ENCODE measurements at places on chromosomes 3 and 15. TPM values are rescaled to one million over a fixed set of nuclear protein-coding genes. Genes with fewer than 3 reads are reported as not detected.
A peak's percentile ranks its signal among the peaks of the same experiment; 100 is the strongest.

The AEN gene
- 46.3 TPM for total RNA-seq

The NEK10 gene
- total RNA-seq, result 58.6 TPM

- no peak for DNase-seq
- H3K4me3 ChIP-seq, result no peak overlapping the region
- no peaks in the 10 kb centered on the region for H3K4me1 ChIP-seq
- peaks cover 98% of the 10 kb centered on the region for H3K27me3 ChIP-seq
These were observed 1.4 kb downstream of the FEZF2 start for GRCh38 chr3:62371720-62372591.

The CCDC33 gene
- total RNA-seq, result not detected

DNA sequence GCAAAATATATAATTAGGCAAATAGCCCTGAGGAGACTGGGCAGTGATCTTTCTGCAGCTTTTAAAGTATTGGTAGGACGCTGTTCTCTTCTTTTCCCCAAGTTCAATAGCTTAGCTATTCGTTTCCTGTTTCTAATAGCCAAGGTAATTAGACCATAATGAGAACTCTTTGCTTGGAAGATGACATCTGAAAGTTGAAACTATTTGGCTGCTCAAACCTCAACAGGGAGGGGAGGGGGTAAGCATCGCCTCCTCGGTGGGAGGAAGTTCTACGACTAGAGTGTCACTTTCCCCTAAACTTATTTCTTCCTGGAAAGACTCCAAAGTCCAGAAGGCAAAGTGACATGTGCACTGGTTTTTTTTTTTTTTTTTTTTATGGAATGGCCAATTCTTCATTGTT, 22.8 kb upstream of the ALDH1A3 start:
- H3K27me3 ChIP-seq, result no peaks in the 10 kb centered on the region
- H3K4me3 ChIP-seq, result no peak overlapping the region
- no peaks in the 10 kb centered on the region for H3K36me3 ChIP-seq

GRCh38 chr3:112464264-112464663, 35.0 kb downstream of the BTLA start:
- no peak overlapping the region for H3K27ac ChIP-seq
- H3K4me1 ChIP-seq, result no peaks in the 10 kb centered on the region
- H3K36me3 ChIP-seq, result no peaks in the 10 kb centered on the region
- no peak for DNase-seq
- no peak overlapping the region for H3K4me3 ChIP-seq

- peaks cover 1% of the 10 kb centered on the region for H3K27me3 ChIP-seq
- no peak overlapping the region for H3K4me3 ChIP-seq
- peak; percentile 35 for DNase-seq
- no peak overlapping the region for H3K27ac ChIP-seq
- no peaks in the 10 kb centered on the region for H3K4me1 ChIP-seq
- no peaks in the 10 kb centered on the region for H3K36me3 ChIP-seq
These were observed 54.5 kb upstream of the ARL14 start for GRCh38 chr3:160622263-160623045.

- H3K36me3 ChIP-seq, result no peaks in the 10 kb centered on the region
- H3K4me3 ChIP-seq, result no peak overlapping the region
- DNase-seq, result no peak
- no peak overlapping the region for H3K27ac ChIP-seq
- H3K4me1 ChIP-seq, result no peaks in the 10 kb centered on the region
These were observed 6.9 kb upstream of the TNFSF10 start for GRCh38 chr3:172530101-172530561.

DNA sequence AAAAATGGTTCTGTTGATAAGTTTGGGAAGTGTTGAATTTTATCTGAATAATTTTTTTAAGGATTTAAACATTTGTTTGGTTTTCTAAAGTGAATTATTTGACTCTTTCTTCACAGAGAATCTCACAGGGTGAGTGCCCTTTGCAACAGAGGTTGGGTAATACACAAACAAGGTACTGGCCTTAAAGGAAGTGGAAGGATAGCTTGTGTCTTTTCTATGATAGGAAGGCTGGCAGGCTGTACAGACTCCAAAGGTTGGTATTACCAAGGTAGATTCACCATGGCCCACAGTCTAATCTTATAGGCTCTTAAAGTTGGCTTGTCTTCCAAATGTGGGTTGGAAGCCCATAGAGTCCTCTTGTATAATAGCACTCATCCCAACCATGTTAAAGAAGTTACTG, 311.5 kb downstream of the SV2B start:
- H3K36me3 ChIP-seq, result no peaks in the 10 kb centered on the region
- no peak overlapping the region for H3K27ac ChIP-seq
- no peak overlapping the region for H3K4me3 ChIP-seq

DNA sequence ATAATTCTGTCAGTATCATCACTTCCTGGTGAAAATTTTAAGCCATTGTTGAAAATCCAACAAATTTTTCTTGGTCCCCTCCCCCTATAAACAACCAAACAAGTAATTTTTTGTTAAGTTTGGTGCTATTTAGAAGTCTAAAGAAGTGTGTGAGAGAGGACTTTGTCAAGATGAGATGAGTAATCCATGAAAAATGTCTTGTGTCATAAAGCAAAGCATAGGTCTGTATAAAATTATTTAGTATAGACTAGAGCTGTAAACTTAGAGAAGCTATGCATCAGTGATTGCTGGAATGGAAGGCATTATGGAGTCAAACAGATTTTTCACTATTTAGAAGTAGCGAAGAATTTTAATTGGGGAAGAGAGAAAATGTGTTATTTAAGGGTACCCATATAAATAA, 31.4 kb downstream of the MAPK6 start:
- DNase-seq, result peak; percentile 18
- H3K27ac ChIP-seq, result no peak overlapping the region
- H3K4me1 ChIP-seq, result peaks cover 10% of the 10 kb centered on the region
- peaks cover 28% of the 10 kb centered on the region for H3K36me3 ChIP-seq

The IL12A gene
- total RNA-seq, result 4.7 TPM

DNA sequence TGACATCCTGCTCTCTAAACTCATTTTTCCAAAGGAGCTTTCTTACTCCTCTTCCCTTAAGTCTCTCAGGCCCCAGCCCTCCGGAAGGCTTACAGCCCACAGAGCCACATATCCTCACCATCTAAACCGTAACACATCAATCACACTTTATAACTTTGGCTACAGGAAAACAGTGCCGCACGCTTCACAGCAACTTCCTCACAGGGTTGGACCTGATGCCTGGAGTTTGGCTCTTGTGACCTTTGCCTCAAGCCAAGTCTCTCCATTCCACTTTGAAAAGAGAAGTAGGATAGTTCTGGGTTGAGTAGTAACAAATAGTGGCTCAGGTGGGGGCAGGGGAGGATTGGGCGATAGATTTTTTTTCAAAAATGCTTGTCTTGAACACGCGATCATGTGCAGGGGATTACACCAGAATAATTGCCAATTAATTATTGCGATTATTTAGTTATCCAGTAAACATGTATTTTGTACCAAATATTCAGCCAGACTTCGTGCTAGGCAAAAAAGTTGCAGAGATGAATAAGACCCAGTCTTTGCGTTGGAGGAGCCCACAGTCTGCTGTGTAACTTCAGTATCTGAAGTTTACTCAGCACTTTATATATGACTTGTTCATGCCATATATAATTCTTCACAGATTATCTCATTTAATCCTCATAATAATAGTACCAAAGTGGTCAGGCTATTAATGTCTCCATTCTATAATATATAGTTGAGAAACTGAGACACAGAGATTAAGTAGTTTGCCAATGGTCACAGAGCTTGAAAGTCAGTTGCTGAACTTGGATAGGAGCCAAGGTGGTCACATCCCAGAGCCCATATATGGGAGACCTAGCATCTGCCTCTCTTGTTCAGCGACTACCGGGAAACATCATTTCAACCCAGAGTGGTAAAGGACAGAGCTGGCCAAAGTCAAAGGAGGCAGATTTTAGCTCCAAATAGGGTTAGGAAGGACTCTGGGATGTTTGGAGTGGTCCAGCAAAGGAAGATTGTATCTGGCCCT, 2.4 kb upstream of the ETV5 start:
- H3K27ac ChIP-seq, result no peak overlapping the region
- H3K4me3 ChIP-seq, result no peak overlapping the region
- H3K36me3 ChIP-seq, result no peaks in the 10 kb centered on the region
- peaks cover 15% of the 10 kb centered on the region for H3K27me3 ChIP-seq
- DNase-seq, result peak; percentile 74

The FEZF2 gene
- total RNA-seq, result not detected

GRCh38 chr15:43777267-43777914, 625 bp upstream of the ELL3 start:
- H3K27ac ChIP-seq, result peak overlapping the region; percentile 44
- H3K4me1 ChIP-seq, result peaks cover 8% of the 10 kb centered on the region
- no peaks in the 10 kb centered on the region for H3K27me3 ChIP-seq
- H3K36me3 ChIP-seq, result peaks cover 20% of the 10 kb centered on the region
- H3K4me3 ChIP-seq, result peak overlapping the region; percentile 92

The MAGEL2 gene
- not detected for total RNA-seq

The LEKR1 gene
- 1.5 TPM for total RNA-seq

DNA sequence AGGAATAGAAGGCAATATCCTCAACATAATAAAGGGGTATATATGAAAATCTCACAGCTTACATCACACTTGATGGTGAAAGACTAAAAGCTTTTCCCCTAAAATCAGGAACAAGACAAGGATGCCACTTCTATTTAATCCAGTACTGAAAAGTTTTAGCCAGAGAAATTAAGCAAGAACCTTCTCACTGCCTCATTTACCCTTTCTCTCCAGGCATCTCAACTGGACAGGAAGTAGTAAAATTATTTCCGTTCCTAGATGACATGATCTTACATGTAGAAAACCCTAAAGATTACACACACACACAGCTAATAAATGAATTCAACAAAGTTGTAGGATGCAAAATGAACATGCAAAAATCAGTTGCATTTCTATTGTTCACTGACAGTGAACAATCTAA, 11.2 kb downstream of the SCAP start:
- H3K27me3 ChIP-seq, result no peaks in the 10 kb centered on the region
- H3K4me1 ChIP-seq, result no peaks in the 10 kb centered on the region
- DNase-seq, result no peak
- no peak overlapping the region for H3K4me3 ChIP-seq
- no peak overlapping the region for H3K27ac ChIP-seq
- no peaks in the 10 kb centered on the region for H3K36me3 ChIP-seq

GRCh38 chr15:91165850-91166249, 65.8 kb downstream of the SV2B start:
- no peak overlapping the region for H3K27ac ChIP-seq
- H3K4me3 ChIP-seq, result no peak overlapping the region
- H3K27me3 ChIP-seq, result no peaks in the 10 kb centered on the region
- H3K4me1 ChIP-seq, result no peaks in the 10 kb centered on the region
- no peaks in the 10 kb centered on the region for H3K36me3 ChIP-seq

The CIB1 gene
- 21.4 TPM for total RNA-seq

DNA sequence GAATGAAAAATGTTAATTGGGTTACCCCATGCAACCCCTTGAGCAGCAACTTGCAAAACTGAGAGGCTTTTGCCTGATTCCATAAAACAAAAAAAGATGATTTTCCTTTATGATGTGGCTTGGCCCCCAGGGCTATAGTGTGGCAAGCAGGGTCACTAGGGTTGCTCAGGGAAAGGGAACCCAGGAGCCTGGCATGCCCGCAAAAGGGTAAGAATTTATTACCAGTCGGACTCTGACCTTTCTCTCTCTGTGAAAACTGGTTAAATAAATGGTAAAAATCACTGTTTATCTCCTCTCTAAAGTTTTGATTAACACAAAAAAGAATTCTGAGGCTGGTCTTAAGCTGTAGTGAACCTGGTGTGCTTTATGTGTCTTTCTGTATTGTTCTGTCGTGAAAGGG, 37.7 kb upstream of the SEC61A1 start:
- no peaks in the 10 kb centered on the region for H3K36me3 ChIP-seq
- H3K4me1 ChIP-seq, result no peaks in the 10 kb centered on the region
- no peak for DNase-seq
- H3K27me3 ChIP-seq, result peaks cover 9% of the 10 kb centered on the region
- H3K27ac ChIP-seq, result no peak overlapping the region

The RAD51 gene
- total RNA-seq, result 1.8 TPM

DNA sequence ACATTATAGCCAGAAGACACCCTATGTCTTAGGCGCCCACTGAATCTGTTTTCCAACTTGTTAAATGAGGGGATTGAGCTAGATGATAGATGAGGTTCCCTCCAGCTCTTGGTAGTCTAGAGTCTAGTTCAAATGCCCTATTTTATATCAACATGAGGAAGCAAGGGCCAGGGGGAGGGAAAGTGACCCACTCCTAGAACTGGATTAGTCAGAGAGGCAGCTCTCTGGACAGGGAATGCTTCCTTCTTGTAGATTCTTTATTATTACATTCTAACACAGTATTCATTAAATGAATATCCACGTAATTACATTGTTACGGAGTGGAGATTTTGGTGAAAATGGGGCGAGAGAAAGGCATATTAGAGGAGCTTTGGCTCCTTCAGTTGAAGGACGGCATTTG, 89.5 kb downstream of the RAD18 start:
- no peaks in the 10 kb centered on the region for H3K27me3 ChIP-seq
- peaks cover 28% of the 10 kb centered on the region for H3K4me1 ChIP-seq
- DNase-seq, result no peak
- H3K27ac ChIP-seq, result no peak overlapping the region
- no peak overlapping the region for H3K4me3 ChIP-seq

The GPR171 gene
- total RNA-seq, result not detected

DNA sequence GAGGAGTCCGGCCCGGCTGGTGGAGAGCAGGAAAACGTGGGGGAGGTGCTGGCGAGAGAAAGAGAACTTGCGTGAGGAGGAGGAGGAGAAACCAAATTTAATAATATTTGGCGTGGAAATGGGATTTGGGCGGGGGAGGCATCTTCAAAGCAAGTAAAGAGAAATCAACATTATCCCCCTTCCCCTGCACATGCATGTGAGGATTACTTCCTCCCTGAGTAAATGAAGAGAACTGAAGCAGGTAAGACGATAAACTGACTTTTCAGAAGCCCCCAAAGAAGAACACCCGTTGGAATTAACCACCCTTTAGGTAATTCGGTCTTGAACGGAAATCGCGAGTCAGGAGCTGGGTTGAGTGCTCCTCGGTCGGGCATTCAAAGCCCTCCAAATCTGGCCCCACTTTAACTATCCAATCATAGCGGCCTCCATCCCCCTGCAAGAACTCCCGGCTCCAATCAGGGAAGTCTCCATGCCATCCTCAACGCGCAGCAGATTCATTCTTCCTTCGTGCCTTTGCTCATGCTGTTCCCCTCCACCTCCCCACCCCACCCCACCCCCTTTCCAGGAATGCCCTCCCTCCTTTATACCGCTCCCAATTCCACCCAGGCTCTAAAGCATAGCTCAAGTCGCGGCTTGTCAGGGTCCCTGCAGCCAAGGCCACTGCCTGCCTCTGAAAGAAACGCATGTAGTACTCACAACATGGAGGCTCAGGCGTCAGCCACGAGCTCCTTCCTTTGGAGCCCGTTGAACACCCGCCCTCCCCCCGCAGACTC, 545 bp upstream of the RFX7 start:
- DNase-seq, result peak; percentile 87
- H3K27ac ChIP-seq, result peak overlapping the region; percentile 42
- H3K36me3 ChIP-seq, result no peaks in the 10 kb centered on the region
- H3K4me3 ChIP-seq, result peak overlapping the region; percentile 82

The SI gene
- not detected for total RNA-seq

The HTR3E gene
- total RNA-seq, result not detected

GRCh38 chr3:188946351-188947240, 225.2 kb upstream of the TPRG1 start:
- H3K4me1 ChIP-seq, result peaks cover 25% of the 10 kb centered on the region
- peak overlapping the region; percentile 47 for H3K27ac ChIP-seq
